Inflammatory macrophage (primary cell): ENCODE measurements at places on chromosomes 2 and 18.

DNA sequence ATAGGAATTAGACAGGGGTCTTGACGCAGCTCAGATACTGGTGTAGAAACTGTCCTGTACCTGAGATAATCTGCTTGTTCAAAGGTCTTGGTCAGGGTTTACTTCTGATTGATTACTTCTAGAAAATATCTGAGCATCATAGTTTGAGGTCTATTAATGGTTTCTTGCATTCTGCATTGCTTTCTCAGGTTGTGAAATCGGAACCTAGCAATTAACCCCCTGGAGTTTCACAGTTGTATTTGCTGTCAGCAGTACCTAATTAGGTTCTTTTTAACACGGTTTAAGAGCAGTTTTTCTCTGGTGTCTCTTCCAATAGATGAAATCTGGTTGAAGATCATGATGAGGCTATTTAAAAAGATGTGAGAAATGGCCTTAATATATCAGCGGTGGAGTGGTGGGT is 428.6 kb upstream of the SYT4 start:
- no peak for DNase-seq

- DNase-seq = no peak
Measured at GRCh38 chr2:61671561-61672315, 133.6 kb upstream of the XPO1 start.

- DNase-seq = no peak
Measured at GRCh38 chr2:209900638-209901037, 101.8 kb upstream of the RPE start.

GRCh38 chr18:7164323-7165004 is 46.9 kb upstream of the LAMA1 start:
- no peak for DNase-seq

DNA sequence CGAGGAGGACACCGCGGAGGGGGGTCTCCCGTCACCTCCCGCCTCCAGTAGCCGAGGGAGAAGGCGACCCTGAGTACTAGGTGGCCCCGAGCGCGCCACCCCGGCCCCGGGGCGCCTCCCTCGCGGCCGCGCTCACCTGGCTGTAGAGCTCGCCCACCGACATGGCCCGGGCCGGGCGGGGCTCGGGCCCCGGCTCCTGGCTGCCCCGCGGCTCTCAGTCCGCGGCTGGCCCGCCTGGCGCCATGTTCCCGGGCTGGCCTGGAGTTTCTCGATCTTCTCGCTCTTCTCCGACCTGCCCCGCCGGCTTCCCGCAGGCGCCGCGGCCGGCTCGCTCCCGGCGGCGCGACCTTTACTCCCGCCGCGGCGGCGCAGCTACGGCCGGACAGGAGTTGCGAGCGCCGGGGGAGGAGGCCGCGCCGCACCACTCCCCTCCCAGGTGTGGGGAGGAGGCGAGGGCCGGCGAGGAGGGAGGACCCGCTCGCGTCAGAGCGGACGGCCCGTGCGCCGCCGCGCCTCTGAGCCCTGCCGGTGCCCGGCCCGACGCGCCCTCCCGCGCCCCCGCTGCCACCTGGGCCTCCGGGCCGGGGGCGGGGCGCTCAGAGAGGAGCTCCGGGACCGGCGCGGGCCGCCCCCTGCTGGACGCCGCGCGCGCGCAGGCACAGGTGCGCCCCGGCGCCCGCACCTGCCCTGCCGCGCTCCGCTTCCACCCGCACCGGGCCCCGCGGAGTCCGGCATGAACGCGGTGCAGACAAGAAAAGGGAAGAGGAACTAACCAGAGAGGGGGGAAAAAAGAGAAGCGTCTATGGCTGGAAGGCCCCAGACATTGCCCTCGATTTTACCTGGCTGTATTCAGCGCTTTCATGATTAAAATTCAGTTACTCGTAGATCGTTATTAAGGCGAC is at the start of gene MYO5B:
Gene MYO5B (minus strand): TSS at position 517 of the 902 bp plus-strand sequence. CDS start 354 bp downstream, at position 163.
- no peak for DNase-seq

GRCh38 chr2:31327505-31327904 is 87.0 kb downstream of the XDH start:
- no peak for DNase-seq

DNA sequence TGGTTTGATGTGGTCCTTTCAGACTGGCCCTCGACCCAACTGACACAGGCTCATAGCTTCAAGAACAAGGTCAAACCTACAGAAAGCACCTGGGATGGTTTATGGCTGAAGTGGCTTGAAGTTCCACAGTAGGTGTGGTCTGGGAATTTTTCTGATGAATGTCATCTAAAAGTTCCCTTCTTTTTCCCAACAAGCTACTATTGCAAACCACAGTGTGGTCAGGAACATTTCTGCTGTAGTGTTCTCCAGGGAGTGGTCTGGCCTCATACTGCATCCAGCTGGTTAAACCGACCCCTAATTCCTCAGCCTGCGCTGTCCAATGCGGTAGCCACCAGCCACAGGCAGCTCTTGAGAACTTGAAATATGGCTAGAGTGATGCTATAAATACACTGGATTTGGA is 92.7 kb downstream of the FAM124B start:
- no peak for DNase-seq

- no peak for DNase-seq
Measured at GRCh38 chr2:22079583-22079982, 955.8 kb downstream of the TDRD15 start.

GRCh38 chr2:239824046-239824694 is 201.0 kb downstream of the NDUFA10 start:
- peak; percentile 35 for DNase-seq
